ENCODE measurements at places on chromosomes 12 and 14.
A peak's percentile ranks its signal among the peaks of the same experiment; 100 is the strongest.

- DNase-seq: no peak
These were observed 12.5 kb downstream of the PLD4 start for GRCh38 chr14:104937161-104937560.

GRCh38 chr14:105026802-105027563 is 6.1 kb upstream of the CDCA4 start:
- DNase-seq: no peak

DNA sequence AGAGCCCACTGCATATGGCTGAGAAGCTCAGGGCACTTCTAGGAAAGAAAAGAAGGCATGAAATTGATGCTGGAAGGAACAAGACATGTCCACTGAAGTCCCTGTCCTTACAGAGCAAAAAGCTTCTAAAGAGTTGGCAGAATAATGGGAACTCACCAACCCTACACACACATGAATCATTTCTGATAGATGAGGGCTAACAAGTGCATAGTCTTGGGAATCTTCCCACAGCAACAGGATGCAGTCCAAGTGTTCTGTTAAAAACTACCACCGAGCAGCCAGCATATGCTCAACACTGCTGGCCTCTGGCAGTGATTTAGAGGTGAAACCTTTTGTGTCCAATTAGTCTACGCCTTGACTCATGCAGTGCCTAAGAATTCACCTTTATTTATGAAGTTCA is 44.8 kb downstream of the RHOJ start:
- DNase-seq: peak; percentile 52

DNA sequence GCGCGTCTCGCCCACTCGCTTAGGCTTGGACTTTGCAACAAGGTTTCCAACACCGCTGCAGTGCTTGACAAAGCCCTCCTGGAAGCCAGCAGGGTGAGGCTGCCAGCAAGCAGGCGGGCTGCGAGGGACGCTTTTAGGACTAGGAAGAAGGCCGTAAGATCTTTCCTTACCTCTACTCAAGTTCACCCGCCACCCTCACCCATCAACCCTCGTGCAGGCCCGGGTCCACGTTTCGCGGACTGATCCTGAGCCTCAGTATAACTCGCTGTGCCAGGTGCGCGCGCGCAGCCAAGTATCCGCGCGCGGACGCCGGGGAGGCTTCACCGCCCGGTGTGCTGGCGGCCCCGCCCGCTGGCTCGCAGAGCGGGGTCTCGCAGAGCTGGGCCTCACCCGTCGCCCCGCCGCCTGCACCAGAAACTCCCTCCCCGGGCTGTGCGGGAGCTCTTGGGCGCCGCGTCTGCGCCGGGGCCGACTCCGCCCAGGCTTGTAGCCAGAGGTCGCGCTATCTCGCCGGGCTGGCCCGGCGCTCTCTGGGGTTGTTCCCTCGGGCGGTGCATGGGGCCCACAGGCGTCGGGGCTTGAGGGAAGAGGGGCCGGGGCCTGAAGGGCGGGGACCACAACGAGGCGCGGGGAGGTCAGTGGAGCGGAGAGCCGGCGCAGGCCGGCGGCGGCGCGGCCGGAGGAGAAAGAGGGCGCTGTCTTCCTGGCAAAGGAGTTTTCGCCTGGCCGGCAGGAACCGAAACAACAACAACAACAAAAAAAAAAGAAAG is 7.6 kb upstream of the SIX1 start:
- no peak for DNase-seq

- DNase-seq: peak; percentile 77
These were observed 2.0 kb upstream of the AP1G2 start for GRCh38 chr14:23569443-23570151.

GRCh38 chr14:68305738-68306137 is 486.2 kb downstream of the RAD51B start:
- DNase-seq: no peak

DNA sequence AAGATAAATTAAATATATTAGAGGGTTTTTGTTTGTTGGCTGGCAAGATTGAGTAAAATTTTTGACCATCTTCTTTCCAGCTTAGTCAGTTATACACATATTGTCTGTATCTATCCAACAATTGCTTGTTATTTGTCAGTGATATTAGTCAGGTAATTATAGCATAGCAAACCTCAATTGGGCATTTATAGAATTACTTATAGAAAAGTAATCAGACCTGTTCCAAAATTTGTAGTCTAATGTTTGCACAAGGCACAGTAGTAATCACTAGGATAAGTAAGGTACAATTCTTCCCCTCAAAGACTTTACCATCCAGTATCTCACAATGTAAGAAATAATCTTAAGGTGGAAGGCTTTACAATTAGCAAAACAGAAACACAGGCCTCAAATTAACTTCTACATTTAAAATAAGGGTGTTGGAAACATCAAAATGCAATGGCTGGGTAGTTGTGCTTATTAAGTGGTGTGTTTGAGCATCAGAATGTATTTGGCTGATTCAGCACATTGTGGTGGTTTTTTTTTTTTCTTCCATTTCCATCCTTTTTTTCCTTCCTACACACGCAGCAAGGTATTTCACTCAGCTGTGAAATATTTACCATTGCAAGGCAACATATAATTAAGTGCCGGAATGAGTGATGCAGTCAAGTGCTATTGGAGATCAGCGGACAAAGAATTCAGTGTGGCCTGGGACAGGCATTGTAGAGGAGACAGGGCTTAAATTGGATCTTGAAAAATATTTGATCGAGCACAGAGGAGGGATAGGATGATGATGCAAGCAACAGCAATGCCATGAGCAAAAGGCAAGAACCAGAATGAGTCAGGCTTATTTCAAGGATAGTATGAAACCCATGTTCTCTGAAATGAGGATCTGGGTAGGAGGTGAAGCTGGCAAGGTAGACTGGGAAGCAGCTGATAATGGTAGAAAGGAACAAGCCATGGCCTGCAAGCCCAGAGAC is 178.2 kb downstream of the AKAP6 start:
- DNase-seq: no peak

DNA sequence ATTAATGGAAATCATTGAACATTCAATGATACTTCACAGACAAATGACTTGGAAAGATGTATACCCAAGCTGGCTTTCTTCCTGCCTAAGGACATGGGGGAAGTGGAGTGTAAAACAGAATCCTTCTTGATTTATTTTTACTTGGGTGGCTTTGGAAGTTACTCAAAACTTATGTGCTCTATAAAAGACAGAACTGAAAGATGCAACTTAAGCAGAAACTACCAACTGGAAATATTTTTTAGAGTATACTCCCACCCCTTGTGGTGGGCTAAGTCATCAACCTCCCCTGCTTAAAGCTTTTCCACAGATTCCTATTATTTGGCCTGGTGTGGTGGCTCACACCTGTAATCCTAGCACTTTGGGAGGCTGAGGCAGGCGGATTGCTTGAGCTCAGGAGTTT is 126.0 kb upstream of the ATP2B1 start:
- no peak for DNase-seq

DNA sequence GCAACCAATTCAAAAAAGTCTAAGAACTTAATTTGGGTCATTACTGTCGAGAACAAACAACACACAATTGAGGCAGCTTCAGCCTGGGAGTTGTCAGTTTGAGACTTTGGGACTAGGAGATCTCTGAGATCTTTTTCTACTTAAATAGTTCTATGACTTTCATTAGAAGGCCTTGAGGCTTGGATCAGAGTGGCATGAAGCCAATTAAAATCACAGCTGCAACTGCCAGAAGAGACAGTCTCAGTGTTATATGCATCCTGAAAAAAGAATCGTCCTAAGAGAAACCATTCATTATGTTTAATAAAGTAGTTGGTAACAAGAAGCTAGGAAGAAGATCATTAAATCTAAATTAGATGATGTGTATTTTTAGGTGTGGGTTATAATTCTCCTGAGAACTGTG is 170.8 kb upstream of the RASSF8 start:
- DNase-seq: no peak

DNA sequence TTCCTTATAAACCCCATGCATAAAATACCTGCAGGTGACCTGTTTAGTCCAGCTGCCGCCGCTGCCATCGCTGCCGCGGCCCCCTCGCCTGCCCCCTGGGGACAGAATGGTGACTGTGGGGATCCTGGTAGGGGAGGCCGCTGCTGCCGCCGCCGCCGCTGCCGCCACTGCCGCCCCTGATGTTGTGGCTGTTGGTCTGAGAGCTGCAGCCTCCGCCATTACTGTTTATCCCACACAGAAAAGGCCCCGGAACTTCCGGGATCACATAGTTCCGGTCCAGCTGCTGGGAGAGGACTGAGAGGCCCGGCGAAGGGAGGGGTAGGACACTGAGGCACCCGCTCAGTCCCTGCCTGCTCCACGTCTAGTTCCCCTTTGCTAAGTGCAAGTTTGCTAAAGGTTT is 244.9 kb downstream of the C12orf50 start:
- no peak for DNase-seq

- no peak for DNase-seq
These were observed 43.9 kb downstream of the CCDC88C start for GRCh38 chr14:91373591-91374254.

DNA sequence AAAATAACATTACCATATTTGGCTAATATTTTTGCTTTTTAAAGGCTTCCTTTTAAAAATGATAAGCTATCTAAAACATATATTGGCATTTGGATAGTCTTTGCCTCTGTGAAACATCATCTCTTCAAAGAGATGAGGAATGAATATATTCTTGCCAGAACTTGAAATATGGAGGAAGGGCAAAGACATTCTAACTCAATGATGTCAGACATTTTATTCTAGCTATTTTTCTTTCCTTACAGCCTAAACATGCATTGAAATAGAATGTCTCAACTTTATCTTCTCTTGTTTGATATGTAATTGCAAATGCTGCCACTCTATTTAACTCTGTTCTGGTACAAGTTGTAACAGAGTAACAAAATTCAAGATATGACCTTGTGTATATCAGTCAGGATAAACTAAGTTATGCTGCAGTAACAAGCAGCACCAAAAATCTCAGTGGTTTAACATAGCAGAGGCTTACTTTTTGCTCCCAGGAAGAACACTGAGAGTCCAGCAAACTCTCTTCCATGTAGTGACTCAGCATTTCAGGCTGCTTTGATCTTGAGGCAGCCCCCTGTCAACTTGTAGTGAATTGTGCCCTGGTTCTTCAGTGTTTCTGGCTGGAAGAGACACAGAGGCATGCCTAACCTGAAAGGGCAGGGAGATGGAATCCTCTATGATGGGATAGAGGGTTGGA is 11.0 kb downstream of the IRAK3 start:
- DNase-seq: no peak

DNA sequence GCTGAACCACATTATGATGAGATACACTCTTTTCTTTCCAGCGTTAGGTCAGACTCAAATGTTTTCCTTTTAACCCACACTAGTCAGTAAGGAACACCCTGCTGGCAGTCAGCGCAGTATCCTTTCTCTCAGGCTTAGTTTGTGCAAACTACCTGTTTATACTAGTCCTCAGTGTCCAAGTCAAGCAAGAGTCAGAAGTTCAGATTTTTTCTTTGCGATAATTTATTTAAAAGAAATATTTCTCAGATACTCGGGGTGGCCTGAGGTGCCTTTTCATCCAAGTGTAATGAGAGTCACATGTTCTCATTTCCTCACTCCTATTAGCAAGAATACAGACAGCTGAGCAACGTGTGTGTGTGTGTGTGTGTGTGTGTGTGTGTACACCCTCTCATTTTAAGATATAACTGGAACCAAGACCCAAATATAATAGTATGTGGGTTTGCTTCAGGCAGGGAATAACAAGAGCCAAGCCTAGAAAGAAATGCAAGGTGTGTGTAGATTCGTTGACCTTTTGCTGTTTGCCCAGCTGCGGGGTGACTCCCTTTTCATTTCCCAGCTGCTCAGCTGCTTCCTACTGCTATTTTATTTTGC is 182.7 kb downstream of the KICS2 start:
- no peak for DNase-seq

GRCh38 chr12:2262449-2262848 is 209.7 kb downstream of the CACNA1C start:
- DNase-seq: no peak

DNA sequence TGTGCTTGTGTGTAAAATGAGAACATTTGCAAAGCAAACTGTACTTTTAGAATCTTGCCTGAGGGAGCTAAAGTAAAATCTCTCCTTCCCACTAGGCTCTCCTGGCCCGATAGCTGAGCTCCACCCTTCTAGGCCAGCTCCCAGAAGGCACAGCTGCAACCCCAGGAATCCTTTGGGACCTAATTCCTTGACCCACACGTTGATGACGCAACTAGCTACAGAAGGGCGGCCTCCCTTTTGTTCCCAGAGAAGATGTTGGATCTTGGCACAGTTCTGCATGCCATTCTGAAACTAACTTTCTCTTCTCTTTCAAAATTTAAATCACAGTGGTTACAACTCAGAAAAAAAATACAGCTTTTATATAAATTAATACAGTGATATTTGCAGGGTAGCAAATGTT is 268.1 kb downstream of the EGLN3 start:
- DNase-seq: no peak

GRCh38 chr12:1419849-1420371 is 174.5 kb downstream of the FBXL14 start:
- DNase-seq: no peak

- DNase-seq: no peak
These were observed 74.9 kb downstream of the TSPAN9 start for GRCh38 chr12:3152011-3152511.

GRCh38 chr12:54522243-54522642 is 24.7 kb downstream of the NCKAP1L start:
- no peak for DNase-seq

GRCh38 chr14:89138846-89139245 is 278.2 kb downstream of the FOXN3 start:
- DNase-seq: no peak

DNA sequence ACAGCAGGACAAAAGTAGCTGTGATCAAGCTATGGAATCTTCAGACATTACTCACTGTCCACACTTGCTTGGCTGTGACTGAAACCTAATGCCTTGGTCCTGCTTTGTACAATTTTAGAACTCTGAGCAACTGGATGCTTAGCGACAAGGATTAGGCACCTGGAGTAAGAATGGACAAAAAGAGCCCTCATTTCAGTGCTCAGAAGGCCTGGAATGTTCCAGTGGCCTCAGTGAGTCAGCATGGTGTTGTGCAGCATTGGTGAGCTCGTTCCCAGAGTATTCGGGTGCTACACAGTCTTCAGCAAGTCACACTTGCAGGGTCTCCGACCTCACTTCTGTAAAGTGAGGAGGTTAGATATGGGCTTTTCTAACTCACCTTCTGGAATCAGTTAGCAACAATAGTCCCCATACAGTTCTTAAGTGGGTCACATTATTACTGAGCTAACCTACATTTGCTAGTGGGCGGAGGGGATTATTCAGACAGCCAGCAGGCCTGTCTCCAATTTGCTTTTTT is 108.0 kb upstream of the MDM1 start:
- no peak for DNase-seq

DNA sequence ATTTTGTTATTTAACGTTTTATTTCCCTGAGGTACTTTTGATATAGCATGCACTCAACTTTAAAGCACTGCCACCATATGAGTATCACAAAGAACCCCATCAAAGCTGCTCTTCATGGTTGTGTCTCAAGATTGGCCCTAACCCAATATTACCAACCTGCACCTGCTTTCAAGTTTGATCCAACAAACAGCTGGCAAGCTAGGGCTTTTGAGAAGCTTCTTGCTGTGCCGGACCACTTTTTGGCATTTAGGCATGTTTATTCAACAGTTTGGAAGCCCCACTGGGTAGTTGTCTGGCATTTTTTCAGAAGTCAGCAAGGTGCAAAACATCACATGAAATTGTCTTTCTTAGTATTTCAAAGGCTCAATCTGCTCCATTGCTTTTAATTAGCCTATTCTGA is 137.2 kb upstream of the PLEKHA5 start:
- no peak for DNase-seq

GRCh38 chr12:43805149-43805859 is 813 bp downstream of the TWF1 start:
- no peak for DNase-seq

Measured in dorsolateral prefrontal cortex (tissue), 122 donors.